ENCODE measurements at places on chromosomes 4 and X.

DNA sequence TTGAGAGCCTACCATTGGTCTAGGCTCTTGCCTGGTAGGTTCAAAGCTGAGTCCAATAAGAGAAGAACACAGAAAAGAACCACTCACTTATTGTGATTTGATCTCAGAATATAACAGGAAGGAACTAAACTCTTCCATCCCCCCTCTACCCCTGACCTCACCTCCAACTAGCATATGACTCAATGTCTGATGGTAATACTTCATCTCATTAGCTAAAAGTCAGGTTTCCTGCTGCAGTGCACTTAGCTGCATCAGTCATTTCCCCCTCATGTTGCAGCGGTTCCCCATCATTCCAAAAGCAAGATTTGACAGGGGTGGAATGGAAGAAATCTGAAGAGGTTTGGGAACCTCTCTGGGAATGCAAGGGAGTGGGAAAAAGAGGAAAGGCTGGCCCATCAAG, 289.5 kb downstream of the SMARCA1 start:
- no peak for DNase-seq

DNA sequence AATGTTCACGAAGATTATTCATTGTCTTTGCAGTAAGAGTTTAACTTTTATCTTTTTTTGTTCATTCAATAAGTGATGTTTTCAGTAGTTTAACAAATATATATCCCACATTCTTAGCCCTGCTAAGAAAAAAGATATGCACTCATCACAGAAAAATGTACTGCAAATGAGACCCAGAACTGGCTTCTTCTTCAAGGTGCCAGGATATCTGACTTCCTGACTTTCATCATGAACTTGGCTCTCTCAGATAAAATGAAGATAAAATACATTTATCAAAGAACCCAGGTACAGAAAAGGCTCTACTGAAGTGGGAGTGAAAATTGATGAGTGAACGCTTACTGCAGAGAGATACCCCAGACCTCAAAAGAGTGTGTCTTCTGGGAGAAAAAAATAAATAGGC, 177.8 kb upstream of the DKK2 start:
- no peak for DNase-seq

GRCh38 chr4:141486375-141486997, 149.9 kb upstream of the IL15 start:
- DNase-seq = peak; percentile 75

DNA sequence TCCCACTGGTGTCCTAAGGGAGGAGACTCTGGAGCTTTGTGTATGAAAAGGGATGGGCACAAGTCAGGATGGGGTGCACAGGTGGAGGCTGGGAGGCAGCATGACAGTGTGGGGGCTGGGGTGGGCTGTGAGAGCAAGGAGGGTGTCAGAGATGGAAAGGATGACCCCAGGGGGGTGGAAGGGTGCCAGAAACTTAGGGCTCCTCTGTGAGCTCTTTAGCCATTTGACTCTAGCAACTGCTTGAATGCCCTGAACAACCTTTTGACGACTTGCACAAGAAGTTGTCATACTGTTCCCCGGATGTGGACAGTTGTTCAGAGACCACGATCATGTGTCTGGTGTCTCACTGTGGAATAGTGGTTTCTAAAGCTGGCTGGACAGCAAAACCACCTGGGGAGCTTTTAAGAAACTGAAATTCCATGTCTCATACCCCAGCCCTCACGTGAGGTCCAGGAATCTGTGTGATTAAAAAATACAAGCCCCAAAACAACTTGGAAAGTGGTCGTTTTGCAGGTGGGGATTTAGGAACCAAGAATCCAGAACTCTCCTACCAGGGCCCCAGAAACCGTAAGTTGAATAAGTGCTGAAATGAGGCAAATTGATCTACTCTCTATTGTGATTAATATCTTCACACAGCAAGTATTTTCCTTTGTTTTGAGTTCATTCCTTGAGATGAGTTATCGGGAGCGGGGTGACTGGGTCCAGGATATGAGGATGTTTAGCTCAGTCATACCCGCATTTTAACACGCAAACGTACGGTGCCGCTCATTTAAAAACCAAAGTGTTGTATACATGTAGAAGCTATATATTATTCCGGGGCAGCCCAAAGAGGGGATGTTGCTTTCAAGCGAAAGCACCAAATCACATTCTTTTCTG, 3.4 kb downstream of the RHOH start:
- DNase-seq = peak; percentile 55

- DNase-seq = no peak
Measured at GRCh38 chr4:70688795-70689231, 481 bp downstream of the UTP3 start.

DNA sequence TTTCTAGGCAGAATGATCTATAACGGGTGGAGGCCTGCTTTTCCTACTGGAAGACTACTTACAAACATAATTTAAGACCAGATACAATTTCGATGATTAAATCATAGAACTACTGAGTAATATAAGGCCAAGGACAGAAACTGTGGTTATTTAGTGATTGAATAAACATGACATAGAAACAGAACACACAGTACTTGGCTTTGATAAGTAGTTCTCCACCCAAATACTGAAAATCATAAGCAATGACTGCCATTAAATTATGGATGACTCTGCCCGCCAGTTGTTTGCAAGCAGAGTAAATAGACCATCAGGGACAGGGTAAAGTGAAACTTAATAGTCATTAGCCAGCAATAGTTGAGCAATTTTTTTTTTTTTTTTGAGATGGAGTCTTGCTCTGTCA, 17.2 kb upstream of the SMIM14 start:
- DNase-seq = no peak

- no peak for DNase-seq
Measured at GRCh38 chr4:39754309-39754708, 56.4 kb downstream of the UBE2K start.

DNA sequence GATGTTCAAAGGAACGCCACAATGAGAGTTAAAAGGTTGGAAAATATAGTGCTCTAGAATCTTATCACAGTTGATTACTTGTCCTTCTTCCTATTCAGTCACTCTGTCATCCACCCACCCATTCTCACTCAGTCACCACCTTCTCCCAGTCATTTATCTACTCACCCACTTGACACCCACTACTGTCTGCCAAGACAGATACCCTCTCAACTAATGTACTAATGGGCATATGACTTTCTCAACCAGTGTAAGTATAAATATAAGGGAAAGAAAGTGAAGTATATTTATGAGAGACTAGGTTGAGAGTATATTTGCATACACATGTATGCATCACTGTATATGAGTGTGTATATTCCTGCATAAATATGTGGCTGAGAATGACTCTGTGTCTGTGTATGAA, 20.0 kb downstream of the MID2 start:
- no peak for DNase-seq

- no peak for DNase-seq
Measured at GRCh38 chr4:3426465-3427133, 15.2 kb upstream of the HGFAC start.

DNA sequence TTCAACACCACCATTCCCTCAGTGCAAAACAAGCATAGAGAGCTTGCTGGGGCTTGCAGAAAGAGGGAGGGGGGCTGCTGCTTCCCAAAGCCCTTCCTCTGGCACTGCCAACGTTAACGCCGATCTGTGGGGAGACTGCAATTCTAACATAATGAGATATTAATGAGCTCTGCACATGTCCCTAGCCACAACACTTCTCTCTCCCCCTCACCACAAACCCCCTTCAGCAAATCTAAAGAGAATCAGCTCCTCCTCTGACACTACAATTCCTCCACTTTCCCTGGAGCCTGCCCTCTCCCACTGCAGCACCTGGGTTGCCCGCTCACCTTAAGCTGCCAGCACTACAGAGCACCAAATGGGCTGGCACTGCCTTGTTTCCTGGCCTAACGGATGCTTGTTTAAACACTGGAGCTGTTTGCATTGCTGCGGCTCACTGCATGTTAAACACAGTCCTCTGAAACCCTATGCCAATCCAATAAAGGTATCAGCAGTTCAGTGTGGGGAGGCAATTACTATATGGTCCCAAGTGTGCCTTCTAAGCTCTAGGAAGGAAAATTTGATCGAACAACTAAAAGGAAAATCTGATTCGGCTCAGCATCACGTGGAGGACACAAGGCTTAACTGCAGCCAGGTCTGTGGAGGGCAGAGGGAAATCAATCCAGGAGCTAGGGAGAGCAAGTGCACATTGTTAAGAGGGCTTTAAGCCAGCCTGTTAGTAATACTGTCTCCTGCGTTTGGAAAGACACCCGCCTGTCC, 232.4 kb downstream of the MAML3 start:
- DNase-seq = no peak

Measured in astrocyte of the spinal cord (primary cell).